A673 (cell line): ENCODE measurements at places on chromosomes 13 and 19.
A peak's percentile ranks its signal among the peaks of the same experiment; 100 is the strongest.

- DNase-seq: no peak
These were observed 838 bp upstream of the ATP4B start for GRCh38 chr13:113658836-113659235.

DNA sequence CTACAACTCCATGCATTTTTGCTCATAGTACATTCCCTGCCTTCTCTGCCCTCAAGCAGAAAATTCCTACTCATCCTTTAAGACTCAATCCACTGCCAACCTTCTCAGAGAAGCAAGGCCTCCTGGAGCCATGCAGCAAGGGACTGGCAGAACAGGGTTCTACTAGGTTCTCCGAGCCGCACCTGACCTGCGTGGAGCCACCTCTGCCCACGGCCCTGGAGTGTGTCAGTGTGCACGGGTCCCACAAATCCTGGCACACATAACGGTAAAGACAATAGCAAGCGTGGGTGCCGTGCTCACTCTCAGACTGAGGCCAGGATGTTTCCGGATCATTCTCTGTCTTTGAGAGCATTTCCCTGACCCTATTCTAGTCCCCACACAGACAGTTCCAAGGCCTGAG, 30.0 kb downstream of the SOX1 start:
- peak; percentile 21 for DNase-seq

DNA sequence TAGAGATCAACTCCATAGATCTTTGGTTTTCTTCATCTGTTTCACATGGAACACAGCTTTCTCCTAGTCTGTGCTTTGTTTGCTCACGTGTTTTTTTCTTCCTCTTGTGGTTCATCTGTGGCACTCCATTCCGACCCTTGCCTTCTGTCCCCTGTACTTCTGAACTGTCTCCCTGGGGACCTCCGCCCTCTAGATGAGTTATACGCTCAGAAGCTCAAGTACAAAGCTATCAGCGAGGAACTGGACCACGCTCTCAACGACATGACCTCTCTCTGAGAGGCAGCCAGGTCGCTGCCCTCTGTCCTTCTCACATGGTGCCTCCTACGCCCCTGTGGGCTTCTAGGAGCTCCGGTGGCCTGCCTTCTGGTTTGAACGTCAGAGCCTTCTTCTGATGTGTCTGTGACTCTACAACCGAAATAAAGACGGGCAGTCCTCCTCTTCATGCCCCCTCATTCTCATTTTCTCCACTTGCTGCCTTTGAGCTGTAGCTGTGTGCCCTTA, 16.6 kb upstream of the RAB8A start:
- no peak for DNase-seq

- DNase-seq: no peak
These were observed at the start of gene KASH5 for GRCh38 chr19:49387936-49388372. Gene KASH5 (plus strand): TSS chr19:49388249. CDS start chr19:49390884, 2,635 bp downstream.

- peak; percentile 80 for DNase-seq
These were observed 545 bp downstream of the RAD23A start for GRCh38 chr19:12946092-12946721.

DNA sequence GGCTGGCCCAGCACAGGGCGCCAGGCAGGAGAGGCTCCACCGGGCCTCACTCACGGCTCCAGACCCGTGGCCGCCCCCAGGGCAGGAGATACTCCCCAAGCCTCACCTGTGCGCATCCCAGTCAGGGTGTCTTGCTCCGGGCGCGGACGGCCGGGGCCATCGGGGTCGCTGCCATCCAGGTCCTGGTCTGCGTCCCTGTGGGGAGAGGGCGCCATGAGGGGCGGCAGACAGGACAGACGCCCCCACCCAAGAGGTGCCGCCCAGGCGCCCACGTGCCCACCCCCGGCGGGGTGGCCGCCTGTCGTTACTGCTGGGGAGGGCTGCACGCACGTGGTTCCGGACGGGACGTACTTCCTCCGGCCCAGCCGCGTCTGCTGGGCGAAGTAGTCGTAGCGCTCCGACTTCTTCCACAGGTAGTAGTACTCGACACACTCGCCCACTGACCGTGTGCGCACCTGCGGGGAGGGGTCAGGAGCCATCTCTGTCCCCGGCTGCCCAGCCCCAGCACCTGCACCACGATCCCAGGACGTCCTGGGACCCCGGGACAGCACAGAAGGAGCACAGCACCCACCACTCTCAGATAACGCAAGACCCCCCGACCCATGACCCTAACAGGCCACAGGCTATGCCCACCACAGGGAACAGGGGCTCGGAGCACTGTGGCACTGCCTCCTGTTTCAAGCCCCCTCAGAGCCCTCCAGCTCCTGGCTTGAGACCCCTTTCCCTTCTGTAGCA, 17.4 kb upstream of the PLPP2 start:
- DNase-seq: no peak

- no peak for DNase-seq
These were observed 120.0 kb downstream of the UQCRFS1 start for GRCh38 chr19:29092712-29093552.

GRCh38 chr19:4531562-4532165, 3.4 kb downstream of the PLIN5 start:
- no peak for DNase-seq

GRCh38 chr19:39752390-39752789, 14.6 kb upstream of the CLC start:
- no peak for DNase-seq

GRCh38 chr13:45142440-45143345, 22.4 kb downstream of the GTF2F2 start:
- peak; percentile 78 for DNase-seq

DNA sequence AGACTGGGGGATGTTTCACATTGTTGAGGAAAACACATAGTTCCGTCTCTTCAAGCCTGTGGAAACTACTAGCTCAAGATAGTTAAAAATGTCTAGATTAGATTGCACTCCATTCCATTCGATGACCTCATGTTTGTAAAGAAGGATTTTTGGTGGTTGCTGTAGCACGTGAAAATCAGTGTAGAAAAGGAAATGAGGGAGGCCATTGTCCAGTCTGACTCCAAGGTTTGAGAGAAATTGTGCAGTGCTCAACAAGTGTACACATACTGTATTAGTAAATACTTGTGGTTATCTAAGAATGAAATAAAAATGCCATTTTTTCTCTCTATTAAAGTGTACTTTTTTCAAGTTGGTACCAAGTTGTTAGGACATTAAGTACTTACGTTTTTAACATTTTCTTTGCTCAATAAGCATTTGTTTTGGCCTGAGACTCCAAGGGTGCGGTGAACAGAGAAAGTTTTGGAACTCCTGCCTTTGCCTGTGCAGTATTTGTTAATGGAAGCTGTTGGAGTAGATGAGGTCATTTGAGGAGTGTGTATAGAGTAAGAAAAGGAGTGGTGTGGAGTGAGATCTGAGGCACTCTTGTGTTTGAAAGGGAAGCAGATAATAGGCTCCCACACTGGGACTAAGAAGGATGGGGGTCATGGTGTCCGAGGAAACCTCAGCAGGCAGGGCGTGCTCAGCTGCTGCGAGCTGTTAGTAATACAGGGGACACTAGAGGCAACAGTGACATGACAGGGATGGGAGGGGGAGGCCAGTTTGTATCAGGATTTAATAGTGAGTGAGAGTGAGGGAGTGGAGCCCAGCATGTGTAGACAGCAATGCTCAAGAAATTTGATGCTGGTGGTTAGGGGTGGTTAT, 4.4 kb downstream of the WASF3 start:
- DNase-seq: no peak

GRCh38 chr13:50080911-50081678, 65.9 kb downstream of the KCNRG start:
- DNase-seq: peak; percentile 60

DNA sequence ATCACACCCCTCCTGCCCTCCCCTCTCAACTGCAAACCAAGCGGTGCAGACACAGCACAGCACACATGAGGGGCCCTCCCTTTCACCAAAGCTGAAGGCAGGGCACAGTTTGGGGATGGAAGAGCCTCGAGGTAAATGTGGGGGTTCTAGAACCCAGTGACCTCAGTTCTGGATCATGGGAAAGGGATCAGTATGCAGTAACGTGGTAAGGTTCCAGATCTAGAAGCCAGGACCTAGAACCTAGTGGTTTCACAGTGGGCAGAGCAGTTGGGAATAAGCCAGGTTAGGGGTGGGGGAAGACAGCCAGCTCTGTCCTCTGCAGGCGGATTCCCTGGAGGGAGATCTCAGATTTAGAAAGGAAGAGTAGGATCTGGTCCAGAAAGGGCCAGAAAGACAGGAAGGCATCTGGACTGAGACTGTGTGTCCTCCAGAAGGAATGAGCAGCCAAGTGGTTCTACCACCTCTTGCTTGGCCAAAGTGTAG, 3.1 kb downstream of the FTL start:
- no peak for DNase-seq

- no peak for DNase-seq
These were observed 569 bp upstream of the MCF2L start for GRCh38 chr13:112968380-112968909.

DNA sequence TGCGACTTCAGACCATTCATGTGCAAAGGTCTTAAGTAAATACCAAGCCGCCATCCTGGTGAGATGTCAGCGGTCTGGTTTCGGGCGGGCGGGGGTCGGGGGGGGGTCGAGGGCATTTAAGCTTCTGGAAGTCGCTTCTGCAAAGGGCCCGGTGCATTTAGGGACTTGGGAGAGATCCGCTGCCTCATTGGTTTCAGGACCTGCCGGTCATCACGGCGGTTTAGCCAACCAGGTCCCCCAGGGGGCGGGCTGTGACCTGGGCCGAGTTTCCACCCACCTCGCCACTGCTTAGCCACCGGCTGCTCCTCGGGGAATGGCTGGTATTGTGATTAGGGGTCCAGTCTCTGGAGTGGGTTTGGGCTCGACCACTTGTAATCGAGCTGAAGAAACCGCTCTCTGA, 7.8 kb downstream of the ANKLE1 start:
- DNase-seq: no peak

- no peak for DNase-seq
These were observed 14.0 kb downstream of the WASF3 start for GRCh38 chr13:26571518-26571917.

DNA sequence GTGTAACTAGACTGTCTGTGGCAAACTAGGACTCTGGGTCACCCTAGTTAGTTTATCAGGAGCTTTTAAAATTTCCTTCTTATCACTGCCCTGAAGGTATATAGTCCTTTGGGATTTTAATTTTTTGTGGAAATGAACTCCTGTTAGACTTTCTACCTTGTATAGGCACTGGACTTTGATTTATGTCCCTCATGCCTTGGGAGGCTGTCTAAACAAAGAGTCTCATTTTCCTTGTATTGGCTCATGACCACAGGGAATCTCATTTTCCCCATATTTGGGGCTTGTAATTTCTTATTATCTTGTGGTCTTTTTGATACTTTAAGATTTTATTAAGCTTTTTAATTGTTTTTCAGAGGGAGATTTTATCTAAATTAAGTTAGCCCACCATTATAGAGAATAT, 21.4 kb downstream of the KCTD4 start:
- no peak for DNase-seq

- no peak for DNase-seq
These were observed 27.0 kb downstream of the POMP start for GRCh38 chr13:28685892-28686291.

GRCh38 chr13:27463500-27463899, 13.1 kb upstream of the MTIF3 start:
- DNase-seq: no peak

- DNase-seq: no peak
These were observed 407.8 kb downstream of the LIG4 start for GRCh38 chr13:107807306-107808073.

DNA sequence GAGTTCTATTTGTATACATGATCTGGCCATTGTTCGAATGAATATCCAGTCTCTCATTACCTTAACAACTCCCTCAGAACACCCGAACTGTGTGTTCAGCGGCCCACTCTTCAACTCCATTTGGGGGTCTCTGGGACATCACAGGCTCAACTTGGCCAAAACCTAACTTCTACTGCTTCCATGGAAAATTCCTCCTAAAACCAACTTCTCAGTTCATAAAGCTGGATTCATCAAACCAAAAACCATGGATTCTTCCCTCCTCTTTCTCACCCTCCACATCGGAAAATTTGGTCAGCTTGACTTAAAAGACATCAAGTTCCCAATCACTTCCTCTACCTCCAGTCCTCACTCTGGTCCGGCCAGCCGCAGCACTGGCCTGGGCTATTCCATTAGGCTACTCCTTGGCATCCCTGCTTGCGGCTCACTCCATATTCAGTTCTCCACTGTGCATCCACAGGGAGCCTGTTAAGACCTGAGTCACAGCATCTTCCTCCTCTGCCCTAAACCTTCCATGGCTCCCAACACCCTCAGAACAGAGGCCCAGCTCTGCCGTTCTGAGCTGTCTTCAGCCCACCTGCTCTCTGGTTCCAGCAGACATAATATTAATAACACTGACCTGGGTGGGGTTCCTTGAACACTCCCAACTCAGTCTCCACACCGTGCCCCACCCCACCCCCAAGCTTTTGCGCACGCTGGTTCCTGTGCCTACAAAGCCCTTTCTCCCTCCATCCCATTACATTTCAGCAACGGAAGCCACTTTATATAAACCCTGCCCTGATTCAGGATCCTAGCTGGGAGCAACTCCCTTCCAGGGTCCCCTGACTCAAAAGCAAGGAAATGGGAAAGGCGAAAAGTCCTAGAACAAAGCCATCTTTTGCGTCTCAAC, 1.1 kb downstream of the ZNF792 start:
- peak; percentile 75 for DNase-seq

GRCh38 chr13:86986448-86986847, 684.7 kb upstream of the SLITRK5 start:
- DNase-seq: no peak

GRCh38 chr13:29802621-29803020, 47.8 kb downstream of the UBL3 start:
- DNase-seq: no peak

DNA sequence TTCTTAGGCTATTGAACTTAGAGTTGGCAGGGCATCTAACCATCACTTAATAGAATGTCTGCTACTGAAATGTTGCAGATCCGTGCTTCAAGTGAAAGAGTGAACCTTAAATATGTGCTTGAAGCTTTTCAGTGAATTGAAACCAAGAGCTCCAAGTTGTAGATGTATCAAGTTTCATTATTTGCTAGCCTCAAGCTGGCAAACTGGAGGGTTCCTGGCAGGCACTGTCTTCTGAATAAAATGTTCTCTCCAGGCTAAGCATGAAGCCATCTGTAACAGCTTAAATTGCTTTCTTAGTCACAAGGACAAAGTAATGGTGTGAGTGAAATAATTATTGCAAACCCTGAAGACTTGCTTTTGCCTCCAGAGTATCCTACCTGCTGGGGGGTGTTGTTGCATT, 415.0 kb upstream of the SPRY2 start:
- DNase-seq: peak; percentile 3

GRCh38 chr13:68714292-68714691, 1393.3 kb upstream of the ATXN8OS start:
- DNase-seq: no peak

DNA sequence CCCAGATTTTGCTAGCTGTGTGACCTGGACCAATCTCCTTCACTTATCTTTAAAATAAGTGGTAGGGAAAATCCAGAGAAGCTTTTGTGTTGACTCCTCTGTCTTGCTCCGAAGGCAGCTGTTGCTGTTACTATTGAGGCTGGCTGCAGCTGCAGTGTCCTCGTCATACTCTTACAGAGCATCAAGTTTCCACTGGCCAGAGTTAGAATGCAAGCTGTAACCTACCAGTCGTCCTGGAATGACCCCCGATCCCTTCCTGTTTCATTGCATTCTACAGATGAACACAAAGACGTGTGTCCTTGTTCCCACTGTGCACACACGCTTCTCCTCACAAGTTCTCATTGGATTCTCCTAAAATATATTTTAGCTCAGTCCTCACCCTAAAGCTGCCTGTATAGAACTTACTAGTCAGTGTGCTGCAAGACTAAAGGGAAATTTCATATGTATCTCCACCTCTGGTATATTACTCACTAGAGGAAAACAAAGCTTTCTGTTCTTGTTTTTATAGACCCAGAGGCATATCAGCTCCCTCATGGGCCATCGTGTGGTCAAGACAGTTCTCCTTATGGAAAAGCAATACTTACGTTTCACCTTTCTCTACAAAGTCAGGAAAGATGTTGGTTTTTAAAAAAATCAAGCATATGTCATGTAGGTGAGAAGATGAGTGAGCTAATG, 589.8 kb downstream of the LMO7 start:
- DNase-seq: no peak
